AG09319 (cell line): ENCODE measurements at places on chromosomes 16 and 17.

DNA sequence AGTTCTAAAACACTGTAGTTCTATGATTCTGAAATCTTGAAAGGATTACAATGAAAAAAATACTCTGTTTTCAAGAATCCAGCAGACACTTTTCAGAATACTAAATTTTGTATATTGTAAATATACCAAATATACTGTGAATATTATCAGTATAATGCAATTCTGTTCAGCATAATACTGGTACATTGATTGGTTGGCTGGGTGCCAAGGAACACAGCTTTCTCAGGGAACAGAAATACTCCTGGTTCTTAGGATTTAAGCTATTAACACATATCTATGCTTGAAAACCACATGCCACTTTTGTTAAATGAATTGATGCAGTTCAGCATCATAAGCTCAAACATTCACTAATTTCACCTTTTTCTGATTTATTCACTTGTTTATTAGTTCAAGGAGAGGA lies 2.5 kb upstream of the GINS3 start:
- DNase-seq: no peak

- no peak for DNase-seq
Measured at GRCh38 chr17:66175892-66176291, 16.0 kb downstream of the CEP112 start.

- DNase-seq: no peak
Measured at GRCh38 chr17:40063187-40063771, 514 bp downstream of the THRA start.

DNA sequence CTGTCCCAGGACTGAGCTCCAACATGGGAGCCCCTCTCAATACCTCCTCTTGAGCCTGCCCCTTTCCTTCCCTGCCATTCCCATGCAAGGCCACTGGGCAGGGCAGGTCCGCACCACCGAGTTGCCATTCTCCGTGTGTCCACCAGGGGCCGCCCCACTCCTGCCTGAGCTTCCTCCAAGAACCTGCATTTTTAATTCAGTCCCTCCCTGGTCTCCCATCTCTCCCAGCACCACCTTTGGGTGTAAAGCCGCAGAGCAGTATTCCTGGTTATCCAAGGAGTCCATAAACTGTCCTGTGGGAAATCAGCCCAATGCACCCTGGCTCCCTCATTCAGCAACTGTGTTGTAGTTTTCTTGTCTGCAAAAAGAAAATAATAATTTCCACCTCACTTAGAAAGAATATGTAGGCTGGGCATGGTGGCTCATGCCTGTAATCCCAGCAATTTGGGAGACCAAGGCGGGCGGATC lies 15.9 kb upstream of the ANKRD40CL start:
- peak; percentile 59 for DNase-seq

DNA sequence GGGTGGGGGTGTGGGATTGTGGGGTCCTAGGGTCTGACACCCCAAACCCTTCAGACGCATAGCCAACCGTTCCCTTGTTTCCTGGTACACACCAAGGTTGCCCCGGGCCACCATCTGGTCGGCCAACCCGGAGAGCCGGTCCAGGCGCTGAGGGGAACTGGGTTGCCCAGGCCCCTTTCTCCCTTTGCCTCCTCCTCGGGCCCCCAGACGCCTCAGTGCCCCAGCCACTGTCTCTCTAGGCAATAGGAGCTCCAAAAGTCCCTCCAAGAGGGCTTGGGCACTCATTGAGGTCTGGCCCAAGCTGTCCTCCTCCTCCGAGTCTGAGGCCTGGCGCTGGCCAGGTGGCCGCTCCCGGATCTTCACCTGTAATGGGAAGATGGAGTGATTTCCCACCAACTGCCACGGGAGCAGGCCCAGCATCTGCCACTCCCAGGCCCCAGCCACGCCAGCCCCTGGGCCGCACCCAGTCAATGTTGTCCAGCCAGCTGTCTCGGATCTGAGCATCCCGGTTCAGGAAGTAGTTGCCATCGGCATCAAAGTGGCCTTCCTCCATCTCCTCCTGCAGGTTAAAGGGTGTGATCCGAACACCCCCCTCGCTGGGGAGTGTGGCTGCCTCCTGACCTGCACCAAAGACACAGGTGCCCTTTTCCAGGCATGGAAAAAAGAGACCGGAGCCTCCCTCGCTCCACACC lies 1.5 kb downstream of the CD2BP2 start:
- no peak for DNase-seq

GRCh38 chr17:64771980-64772844 lies 110.1 kb upstream of the SMURF2 start:
- no peak for DNase-seq

DNA sequence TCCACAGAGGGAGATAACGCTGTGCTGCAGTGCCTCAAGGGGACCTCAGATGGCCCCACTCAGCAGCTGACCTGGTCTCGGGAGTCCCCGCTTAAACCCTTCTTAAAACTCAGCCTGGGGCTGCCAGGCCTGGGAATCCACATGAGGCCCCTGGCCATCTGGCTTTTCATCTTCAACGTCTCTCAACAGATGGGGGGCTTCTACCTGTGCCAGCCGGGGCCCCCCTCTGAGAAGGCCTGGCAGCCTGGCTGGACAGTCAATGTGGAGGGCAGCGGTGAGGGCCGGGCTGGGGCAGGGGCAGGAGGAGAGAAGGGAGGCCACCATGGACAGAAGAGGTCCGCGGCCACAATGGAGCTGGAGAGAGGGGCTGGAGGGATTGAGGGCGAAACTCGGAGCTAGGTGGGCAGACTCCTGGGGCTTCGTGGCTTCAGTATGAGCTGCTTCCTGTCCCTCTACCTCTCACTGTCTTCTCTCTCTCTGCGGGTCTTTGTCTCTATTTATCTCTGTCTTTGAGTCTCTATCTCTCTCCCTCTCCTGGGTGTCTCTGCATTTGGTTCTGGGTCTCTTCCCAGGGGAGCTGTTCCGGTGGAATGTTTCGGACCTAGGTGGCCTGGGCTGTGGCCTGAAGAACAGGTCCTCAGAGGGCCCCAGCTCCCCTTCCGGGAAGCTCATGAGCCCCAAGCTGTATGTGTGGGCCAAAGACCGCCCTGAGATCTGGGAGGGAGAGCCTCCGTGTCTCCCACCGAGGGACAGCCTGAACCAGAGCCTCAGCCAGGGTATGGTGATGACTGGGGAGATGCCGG lies 769 bp downstream of the CD19 start:
- DNase-seq: no peak

DNA sequence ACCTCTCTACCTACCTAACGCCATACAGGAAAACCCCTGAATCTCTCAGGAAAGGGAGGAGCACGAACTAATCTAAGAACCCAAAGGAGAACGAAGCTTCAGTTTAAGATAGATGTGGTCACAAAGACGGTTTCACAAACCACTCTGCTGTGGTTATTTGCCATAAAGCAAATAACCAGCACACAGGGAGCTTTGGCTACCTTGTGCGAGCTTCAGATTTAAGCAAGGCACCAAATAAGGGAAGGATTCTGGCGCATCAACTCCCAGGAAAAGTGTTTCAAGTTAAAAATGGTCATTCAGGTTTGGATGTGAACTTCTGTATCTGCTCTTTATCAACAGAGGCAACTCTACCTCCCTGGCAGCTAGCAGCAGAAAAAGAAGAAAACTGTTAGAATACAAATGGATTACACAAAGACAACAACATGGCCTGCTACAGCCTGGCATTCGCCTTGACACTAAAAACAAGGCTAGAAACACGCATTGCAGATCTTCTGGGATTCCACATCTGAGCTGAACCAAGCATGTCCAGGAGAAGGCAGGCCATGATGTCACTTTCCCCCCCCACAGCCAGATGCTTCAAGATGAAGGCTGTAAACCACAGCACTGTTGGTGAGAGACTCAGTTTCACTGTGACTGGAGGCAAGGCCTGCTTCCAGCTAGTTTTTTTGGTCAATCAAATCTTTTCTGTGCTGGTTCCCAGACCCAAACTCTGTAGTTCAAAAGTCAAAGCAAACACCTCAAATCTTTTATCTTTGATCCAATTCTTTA lies 43.6 kb downstream of the SMG6 start:
- no peak for DNase-seq
